Right forelimb (tissue), 1 donor: ENCODE measurements at places on chromosomes 4 and X.

DNA sequence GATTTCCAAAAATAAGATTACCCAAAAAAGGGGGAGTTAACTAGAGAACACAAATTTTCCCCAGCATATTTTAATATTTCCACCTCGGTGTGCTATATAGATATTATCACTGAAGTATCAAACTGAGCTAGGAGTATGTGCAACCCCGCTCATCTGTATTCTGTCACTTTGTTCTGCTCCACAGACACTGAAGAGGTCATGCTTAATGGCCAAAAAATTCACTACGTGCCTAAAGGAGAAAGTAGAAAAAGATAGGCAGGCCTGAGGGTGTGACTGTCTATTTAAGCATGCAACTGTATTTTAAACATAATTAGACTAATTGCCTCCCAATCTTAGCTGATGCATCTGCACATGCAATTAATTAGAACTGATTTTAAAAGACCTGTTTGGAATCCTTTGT is 24.5 kb downstream of the SH3RF1 start:
- no peak for DNase-seq

- DNase-seq, result no peak
These were observed 123.9 kb downstream of the NAA11 start for GRCh38 chr4:79201971-79202370.

GRCh38 chr4:23972187-23972586 is 82.3 kb upstream of the PPARGC1A start:
- no peak for DNase-seq

DNA sequence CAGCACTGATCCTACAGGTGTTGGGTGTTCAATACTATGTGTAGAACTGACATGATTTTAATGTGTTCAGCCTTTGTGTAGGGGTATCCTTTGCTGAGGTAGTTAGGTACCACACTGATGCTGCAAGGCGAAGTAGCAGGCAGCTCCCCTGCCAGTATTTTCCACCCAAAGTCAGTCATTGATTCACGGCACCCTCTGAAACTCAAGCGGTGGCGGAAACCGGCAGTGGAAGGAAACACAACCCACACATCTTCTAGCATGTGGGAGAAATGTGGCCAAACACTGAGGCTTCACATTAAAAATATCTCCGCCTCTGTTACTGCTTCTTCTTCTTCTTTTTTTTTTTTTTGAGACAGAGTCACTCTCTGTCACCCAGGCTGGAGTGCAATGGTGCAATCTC is 126.3 kb downstream of the AASDH start:
- DNase-seq, result no peak

GRCh38 chr4:123517176-123517575 is 120.6 kb downstream of the SPRY1 start:
- DNase-seq, result no peak

- DNase-seq, result no peak
These were observed 66.6 kb upstream of the PDE5A start for GRCh38 chr4:119695216-119695615.

- DNase-seq, result no peak
These were observed 234.1 kb downstream of the STIM2 start for GRCh38 chr4:27094783-27095182.

DNA sequence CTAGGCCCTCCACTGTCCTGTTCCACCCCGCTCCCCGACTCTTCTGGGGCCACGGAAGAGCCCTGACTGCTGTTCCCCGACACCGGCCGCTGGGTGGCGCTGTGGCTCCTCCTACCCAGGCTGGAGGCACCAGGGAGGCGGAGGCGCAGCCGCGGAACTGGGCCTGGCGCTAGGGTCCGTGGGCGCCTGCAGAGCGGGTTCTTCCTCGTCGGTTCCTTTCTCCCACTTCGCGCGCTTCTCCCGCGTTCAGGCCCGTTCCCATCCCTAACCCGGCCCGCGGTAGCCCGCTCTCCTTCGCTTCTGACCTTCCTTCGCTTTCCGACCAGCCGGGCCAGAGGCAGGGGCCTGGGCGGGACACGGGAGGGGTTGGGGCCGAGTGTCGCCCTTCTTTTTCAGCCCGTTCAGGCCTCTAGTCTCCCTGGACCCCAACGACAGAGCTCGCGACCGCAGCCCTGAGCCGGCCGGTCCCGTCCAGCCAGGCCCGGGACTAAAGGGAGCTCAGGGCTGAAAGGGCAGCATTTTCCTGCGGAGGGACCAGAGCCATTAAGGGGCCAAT is 34.3 kb downstream of the NALF2 start:
- peak; percentile 86 for DNase-seq
